ENCODE measurements at places on chromosomes 5 and 9. TPM values are rescaled to one million over a fixed set of nuclear protein-coding genes. Genes with fewer than 3 reads are reported as not detected.

SLC34A1 gene
- total RNA-seq: not detected

DDX4 gene
- not detected for total RNA-seq

RMRP gene
- 163,599 TPM for total RNA-seq

SLC44A1 gene
- total RNA-seq: 22.5 TPM
